ENCODE measurements at places on chromosomes 3 and 15.
A peak's percentile ranks its signal among the peaks of the same experiment; 100 is the strongest.

DNA sequence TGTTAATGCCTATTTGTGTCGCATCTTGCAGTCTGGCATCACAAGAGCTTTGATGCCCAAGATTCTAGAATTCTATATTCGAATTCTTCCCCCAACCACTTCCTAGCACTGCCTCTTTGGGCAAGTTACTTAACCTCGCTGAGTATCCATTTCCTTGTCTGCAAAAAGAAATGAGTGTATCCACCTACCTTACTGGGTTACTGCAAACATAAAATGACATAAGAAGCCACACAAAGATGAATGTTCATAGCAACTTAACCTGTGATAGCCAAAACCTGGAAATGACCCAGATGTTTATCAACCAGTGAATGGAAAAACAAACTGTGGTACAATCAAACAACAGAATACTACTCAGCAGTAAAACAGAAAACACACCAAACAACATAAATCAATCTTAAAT lies 24.9 kb downstream of the RFTN1 start:
- DNase-seq, result no peak

GRCh38 chr3:181461381-181461780 lies 250.3 kb upstream of the SOX2 start:
- no peak for DNase-seq

DNA sequence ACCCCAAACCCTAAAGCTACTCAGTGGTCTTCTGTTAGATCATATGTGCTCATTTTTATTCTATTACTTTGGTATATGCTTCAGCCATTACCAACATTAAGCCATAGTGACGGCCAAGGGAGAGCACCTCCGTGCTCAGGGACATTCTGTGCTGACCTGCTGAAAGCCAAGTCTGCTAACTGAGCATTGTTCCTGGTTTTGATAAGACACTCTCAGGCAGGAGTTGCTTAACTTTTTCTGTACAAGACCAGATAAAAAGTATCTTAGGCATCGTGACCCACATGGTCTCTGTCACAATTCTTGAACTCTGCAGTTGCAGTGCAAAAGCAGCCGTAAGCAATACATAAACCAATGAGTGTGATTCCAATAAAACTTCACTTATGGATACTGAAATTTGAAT lies 100.6 kb downstream of the KLHL25 start:
- no peak for DNase-seq

DNA sequence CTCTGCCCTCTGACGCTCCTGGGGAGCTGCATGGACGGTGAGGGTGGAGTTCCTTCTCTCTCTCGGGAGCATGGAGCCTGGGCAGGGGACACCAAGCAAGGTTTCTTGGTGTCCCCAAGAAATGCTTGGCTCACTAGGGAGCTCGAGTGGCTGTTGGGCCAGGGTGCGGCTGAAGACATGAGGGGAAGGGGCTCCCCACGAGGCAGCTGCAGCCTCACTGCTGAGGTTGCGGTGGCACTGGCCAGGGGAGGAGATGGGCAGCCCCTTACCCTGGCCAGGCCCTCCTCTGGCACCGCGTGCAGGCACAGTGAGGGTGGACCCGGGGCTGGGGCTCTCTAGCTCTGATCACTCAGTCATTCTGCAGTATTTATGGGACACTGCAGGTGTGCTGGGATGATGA lies 43.5 kb upstream of the SLC41A3 start:
- peak; percentile 3 for DNase-seq

Measured in activated CD4-positive, alpha-beta T cell treated with anti-CD3 and anti-CD28 coated beads for 1 hour (primary cell).